ENCODE measurements at places on chromosomes 7 and 10. TPM values are rescaled to one million over a fixed set of nuclear protein-coding genes. Genes with fewer than 3 reads are reported as not detected.

The ANKRD2 gene
- 0.89 TPM for total RNA-seq

The ZNF12 gene
- 6.2 TPM for total RNA-seq

The PLXDC2 gene
- total RNA-seq: 4.9 TPM

The COL13A1 gene
- total RNA-seq: 24.4 TPM

The CCAR1 gene
- total RNA-seq: 26.9 TPM

The PDE6C gene
- not detected for total RNA-seq

The NANOS1 gene
- total RNA-seq: 0.17 TPM

The GPC2 gene
- total RNA-seq: 1.8 TPM

The SFRP4 gene
- not detected for total RNA-seq

The GNGT1 gene
- not detected for total RNA-seq

The GPR37 gene
- total RNA-seq: 5.9 TPM

The ARMS2 gene
- not detected for total RNA-seq

The LOXL4 gene
- total RNA-seq: 12.4 TPM

The HOXA9 gene
- total RNA-seq: 1.5 TPM
